Bronchial epithelial cell (primary cell): ENCODE measurements at places on chromosomes 2 and 18.

GRCh38 chr2:99715956-99716355, 226.1 kb upstream of the REV1 start:
- no peak for DNase-seq

DNA sequence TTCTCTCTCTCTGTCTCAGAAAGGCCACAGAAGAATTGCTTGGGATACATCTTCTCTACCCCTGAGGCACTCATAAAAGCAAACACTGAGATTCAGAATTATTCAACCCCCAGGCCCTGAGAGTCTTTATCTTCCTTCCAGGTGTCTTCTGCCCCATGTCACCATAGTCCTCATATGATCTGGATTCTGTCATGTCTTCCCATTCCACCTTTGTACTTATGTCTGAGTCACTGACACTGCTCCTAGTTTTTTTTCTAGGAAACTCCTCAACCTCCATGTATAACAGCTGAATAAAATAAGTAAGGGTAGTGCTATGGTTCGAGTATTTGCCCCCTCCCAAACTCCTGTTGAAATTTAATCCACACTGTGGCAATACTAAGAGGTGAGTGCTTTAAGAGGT, 11.6 kb downstream of the HIBCH start:
- no peak for DNase-seq

- no peak for DNase-seq
Observed at GRCh38 chr2:20704886-20705285, 37.9 kb downstream of the GDF7 start.

- DNase-seq, result no peak
Observed at GRCh38 chr2:12278217-12278750, 438.5 kb upstream of the TRIB2 start.

DNA sequence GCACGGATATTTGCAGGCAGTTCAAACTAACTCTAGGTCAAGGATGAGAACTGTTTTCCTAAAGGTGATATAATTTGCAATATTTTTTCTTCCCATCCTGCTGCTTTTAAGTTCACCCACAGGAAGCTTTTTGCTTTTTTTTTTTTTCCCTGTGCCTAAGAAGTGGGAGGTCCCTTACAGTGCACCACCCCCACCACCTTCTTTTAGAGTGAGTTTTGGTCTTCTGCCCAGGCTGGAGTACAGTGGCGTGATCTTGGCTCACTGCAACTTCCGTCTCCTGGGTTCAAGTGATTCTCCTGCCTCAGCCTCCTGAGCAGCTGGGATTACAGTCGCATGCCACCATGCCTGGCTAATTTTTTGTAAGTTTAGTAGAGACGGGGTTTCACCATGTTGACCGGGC, 82.5 kb downstream of the KCNS3 start:
- DNase-seq, result no peak

GRCh38 chr2:110099471-110100225, 16.0 kb downstream of the MALL start:
- DNase-seq, result no peak

- DNase-seq, result no peak
Observed at GRCh38 chr2:162149940-162150339, 2.1 kb downstream of the GCG start.

- DNase-seq, result peak; percentile 66
Observed at GRCh38 chr18:58753976-58754375, 82.7 kb downstream of the MALT1 start.

DNA sequence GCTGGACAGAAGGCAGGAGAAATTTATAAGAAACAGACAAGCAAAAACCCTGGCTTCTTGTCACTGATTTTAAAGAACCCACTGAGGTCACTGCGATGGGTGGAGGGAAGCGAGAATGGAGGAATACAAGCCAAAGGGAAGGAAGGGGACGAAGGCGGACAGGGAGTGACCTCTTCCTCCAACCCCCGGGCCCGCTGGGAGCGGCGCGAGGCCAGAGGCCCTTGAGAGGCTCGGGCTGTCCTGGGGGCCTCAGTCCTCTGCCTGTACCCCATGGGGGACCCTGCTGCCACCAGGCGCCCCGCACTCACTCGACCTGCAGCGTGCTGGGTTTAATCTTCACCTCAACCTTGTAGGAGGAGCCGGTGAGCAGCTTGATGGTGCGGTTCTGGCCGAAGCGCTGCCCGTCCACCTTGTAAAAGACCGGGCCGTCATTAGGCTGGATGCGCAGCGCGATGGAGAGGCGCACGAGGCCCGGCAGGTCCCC, 793 bp downstream of the CNRIP1 start:
- no peak for DNase-seq

- no peak for DNase-seq
Observed at GRCh38 chr2:86557836-86558235, 5.4 kb downstream of the CHMP3 start.
